NCI-H1417 (cell line): ENCODE measurements at places on chromosomes 13 and 19.

DNA sequence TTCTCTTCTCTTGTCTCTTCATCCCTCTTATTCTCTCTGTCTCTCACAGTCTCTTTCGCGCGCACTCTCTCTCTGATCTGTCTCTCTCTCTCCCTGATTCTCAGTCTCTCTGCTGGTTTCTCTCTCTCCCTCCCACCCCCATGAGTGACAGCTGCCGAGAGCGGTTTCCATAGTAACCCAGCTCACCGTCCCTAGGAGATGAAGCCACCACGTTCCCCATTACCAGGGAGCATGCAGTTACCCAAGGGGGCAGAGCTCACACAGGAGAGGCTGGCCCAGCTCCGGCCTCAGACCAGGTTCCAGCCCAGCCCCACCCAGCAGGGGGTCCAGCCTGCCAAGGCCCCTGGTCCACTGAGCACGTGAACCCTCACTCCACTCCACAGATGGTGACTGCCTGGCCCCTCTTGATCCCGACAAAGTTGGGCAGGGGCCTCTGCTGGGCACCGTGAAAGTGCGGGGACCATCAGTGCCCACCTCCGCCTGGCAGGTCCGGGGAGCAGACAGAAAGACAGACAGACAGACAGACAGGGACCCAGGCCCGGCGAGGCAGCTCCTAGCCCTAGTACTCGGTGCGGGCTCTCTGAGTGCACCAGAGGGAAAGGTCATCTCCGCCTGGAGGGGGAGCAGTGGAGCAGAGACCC, 50.6 kb downstream of the CELF5 start:
- peak; percentile 17 for DNase-seq

GRCh38 chr13:95304453-95304852, 3.2 kb upstream of the ABCC4 start:
- no peak for DNase-seq

- no peak for DNase-seq
Observed at GRCh38 chr13:45331123-45331619, 9.8 kb downstream of the TPT1 start.

- DNase-seq = no peak
Observed at GRCh38 chr19:44943801-44944249, 1.8 kb downstream of the APOC4 start.

DNA sequence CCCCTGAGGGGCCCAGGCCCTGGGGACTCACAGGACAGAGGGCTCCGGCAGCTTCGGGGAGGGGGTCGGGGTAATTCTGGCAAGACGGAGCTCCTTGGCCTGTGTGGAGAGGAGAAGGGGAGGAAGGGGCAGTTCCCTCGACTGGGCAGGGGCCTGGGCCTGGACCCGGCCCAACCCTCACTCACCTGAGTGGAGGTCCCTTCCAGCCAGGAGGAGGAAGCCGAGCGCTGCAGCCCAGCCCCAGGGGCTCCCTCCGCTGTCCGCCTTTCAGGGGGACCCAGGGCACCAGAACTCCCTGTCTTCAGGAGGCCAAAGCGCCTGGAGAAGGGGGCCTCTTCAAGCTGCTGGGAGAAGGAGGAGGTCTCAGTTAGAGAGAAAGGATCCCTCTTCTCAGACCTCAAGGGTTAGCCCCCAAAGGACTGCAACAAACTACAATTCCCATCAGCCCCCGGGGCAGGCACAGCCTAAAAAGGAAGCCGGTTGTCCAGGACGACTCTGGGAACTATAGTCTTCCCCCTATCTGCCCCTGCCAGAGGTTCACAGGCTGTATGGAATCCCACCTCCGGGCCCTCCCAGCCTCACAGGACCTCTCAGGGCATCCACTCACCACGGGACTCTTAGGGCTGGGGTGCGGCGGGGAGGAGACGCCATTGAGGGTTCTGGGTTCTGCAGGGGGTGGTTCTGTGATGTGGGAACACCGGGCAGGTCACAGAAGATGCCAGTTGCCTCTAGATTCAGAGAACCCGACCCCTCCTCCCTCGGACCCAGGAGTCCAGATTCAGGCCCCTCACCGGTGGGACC, 19.8 kb downstream of the EPS8L1 start:
- no peak for DNase-seq
